ENCODE measurements at places on chromosomes 16 and 17.

DNA sequence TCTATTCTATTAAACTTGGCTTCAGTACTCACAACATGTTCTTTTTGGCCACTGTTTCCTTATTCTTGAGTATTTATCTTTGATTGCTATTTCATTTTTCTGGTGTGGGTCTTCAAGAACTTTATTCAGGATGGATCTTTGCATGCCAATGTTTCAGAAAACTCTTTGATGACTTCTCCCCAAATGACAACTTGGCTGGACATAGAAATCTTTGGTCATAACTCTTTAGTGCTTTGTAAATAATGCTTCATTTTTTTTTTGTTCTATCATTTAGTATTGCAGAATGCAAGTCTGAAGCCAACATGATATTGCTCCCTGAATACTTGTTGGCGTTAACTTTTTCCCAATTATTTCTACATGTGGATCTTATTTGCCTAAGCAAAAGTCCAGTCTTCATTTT is 103.6 kb upstream of the HS3ST2 start:
- no peak for DNase-seq

GRCh38 chr17:33151565-33151964 is 141.5 kb downstream of the ASIC2 start:
- no peak for DNase-seq

- DNase-seq = no peak
Observed at GRCh38 chr16:80802902-80803301, 1.5 kb downstream of the CDYL2 start.

GRCh38 chr17:40322358-40323315 is 13.7 kb downstream of the RARA start:
- no peak for DNase-seq

DNA sequence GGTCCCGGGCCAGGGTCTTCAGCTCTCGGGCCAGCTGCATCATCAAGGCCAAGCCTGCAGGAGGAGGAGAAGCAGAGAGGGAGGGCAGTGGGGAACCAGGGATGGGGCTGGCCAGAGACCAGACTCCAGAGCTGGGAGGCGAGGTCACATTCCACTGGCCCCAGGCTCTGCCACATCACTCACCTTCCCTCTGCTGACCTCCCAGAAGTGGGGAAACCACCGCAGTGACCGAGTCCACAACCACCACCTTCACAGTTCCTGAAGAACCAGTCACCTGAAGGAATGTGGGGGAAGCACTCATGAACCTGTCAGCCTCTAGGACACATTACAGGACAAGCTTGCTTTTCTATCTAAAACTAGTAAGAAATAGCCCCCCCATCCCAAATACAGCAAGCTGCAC is 16.4 kb downstream of the RAD51D start:
- DNase-seq = no peak

DNA sequence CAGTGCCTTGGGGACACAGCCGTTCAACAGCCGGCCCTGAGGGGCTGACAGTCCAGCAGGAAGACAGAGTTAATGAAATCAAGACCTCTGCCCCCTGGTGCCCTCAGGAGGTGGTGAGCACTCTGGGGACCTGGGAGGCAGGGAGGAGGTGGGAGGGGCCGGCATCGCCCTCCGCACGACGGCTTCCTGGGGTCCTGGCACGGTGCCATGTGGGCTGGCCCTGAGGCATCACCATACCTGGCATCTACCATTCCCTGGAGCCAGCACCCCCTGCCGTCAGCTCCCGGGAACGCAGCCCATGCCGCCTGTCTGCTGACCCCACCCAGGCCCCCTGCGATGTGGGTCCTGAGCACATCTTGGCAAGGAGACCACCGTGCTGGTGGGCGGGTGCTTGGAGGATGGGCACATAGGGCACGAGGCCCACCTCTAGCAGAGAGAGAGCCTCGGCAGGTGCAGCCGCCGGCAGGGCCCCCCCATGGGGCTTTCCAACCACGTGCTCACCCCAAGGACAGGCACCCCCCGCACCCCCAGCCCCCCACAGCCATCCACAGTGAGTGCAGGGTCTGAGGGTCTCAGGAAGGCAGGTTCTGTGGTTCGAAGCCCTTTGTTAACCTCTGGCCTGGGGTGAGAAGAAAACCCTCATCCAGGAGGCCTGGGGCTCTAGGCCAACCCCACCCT is 52.5 kb downstream of the ZFPM1 start:
- DNase-seq = no peak

DNA sequence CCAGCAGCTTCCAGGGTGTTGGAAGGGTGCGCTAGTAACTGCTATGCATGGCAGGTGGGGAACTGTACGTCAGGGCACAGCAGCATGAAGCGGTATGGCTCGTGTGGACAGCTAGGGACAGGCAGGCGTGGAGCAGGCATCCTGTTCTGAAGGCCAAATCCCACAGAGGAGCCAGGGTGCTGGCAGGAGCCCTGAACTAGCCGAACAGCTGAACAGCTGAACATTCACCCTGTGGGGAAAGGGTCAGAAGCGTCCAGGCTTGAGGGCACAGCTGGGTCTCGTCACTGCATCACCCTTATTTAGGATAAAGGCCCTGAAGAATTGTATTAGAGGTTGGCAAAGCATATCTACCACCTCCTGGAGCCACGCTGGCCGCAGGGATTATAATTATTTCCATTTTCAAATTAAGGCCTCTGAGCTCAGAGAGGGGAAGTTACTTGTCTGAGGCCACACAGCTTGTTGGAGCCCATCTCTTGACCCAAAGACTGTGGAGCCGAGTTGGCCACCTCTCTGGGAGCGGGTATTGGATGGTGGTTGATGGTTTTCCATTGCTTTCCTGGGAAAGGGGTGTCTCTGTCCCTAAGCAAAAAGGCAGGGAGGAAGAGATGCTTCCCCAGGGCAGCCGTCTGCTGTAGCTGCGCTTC is 3.3 kb upstream of the STH start:
- DNase-seq = no peak

DNA sequence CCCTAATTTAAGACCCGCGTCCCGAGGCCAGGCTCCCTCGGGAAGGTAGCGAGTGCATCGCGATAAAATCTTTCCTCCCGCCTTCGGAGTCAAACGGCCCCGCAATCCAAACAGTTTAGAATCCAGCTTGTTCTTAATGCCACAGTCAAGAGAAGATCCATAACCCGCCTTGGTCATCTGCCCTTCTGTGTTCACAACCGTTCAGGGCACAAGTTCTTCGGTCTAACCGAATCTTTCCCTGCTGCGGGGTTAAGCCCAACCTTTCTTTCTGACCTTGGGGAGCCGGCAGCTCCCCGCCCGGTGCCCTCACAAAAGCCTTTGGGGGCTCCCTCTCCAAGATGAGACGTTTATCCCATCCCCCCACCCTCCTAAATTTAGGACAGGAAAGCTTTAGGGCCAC is 30.3 kb downstream of the CPSF4L start:
- no peak for DNase-seq

Measured in hypothalamus (tissue), 51 donors.